ENCODE measurements at places on chromosomes 11 and 22.
A peak's percentile ranks its signal among the peaks of the same experiment; 100 is the strongest.

DNA sequence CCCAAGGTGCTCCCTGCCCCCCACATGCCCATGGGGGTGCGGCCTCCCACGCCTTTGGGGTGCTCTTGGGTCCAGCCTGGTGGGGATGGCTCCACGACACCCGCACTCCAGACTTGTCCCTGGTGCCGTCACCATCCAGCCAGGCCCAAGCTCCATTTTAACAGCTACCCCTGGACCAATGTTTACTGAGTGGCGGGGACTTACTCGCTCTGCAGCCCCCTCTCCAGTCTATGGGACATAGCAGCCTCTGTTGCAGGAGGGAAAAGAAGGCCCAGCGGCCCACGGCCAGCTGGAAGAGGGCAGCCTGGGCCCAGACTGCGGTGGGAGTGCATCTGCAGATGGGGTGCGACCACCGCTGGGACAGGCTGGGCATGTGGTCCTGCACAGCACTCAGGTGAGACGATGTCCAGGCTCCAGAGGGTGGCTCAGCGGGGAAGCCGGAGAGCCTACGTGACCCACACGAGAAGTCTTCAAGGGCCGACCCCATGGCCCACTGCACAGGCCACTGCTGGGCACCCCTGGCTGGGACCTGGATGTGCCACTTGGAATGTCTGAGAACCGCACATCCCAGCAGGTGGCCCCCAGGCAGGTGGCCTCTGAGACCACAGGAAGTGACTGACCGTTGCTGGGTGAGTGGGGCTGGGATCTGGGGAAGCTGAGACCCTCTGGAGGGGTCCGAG, 18.1 kb downstream of the IL17REL start:
- no peak for DNase-seq

DNA sequence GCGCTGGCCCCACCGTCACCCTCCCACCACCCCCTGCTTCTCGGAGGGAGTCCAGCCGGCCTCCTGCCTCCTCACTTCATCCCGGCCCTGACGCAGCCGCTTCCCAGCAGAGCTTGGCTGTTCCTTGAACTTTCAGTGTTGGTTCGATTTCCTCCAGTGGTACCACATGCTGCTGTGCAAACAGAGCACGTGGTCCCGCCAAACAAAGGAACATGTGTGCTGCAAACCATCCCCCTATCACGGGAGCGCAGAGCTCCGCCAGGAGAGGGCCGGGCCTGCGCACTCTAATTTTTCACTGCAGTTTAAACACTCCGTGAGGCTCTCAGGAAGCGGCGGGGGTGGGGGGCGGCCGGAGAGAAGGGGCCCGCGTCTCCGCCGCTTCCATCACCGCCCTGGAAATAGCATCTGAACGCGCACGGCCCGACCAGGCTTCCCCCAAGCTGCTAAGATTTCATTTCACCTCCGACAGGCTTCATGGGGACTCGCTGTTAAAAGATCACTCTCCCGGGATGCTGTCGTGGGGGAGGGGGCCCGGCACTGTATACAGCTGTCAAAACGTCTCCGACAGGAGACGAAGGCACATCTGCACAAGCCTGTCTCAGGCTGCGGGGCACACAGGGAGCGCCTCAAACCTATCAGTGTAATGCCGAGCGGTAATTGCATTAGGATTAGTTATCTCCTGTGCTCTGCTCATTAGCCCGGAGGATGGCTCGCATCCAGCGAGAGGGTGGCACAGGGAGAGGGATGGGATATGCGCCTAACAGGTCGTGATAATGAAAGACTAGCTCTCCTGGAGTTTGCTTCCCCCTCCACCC, 269.9 kb upstream of the SORL1-AS1 start:
- no peak for DNase-seq

DNA sequence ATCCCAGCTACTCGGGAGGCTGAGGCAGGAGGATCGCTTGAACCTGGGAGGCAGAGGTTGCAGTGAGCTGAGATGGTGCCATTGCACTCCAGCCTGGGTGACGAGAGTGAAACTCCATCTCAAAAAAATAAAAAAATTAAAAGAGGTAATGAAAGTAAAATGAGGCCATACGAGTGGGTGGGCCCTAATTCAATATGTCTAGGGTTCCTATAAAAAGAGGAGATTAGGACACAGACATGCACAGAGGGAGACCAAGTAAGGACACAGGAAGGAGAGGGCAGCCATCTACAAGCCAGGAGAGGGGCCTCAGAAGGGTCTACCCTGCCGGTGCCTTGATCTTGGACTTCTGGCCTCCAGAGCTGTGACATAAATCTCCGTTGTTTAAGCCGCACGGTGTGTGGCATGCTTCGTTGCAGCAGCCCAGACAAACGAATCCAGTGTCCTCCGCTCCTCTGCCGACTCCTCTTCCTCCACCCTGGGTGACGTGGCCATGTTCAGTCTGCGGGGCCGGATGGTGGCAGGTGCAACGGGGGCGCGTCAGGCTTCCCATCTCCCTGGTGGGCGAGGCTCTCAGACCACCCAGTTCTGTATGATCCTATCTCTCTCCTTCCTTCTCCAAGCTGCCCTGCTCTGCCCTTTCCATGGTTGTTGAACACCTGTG, 51.6 kb upstream of the PARVG start:
- no peak for DNase-seq

DNA sequence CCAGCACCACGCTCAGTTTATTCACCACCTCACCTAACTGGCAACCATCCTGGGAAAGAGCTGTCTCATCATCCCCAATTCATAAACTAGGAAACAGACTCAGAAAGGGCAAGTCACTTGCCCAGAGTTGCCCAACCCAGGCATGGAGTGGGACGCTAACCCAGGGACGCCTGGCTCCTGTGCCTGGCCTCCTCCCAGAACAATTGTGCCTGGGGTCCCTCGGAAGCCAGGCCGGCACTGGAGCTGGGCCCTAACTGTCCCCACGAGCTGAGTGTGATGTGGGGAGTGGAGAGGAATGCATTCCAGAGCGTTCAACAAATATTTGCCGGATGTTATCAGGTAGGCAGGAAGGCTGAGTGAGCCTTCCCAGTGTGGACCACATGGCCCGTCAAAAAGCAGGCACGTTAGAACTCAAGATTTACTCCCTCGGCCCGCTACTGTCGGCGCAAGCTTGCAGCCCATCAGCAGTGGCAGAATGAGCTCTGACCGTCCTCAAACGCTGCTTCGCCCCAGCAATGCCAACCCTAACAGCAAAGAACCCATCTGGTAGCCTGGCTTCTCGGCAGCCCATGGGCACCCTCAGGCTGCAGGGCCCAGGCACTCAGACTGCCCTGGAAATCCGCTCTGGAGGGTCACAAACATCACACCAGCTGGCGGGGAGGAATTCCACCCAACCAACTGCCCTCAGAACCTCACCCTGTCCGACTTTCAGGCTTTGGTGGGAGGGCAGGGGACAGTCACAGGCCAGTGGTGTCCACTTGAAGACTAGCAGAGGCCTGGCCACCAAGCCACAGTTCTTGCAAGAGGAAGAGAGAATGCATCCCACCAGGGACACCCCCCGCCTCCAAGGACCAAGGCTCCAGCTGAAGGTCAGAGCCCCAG, 35.6 kb downstream of the MYH9 start:
- DNase-seq, result no peak

GRCh38 chr11:94504689-94505293, 7.5 kb upstream of the C11orf97 start:
- DNase-seq, result no peak

DNA sequence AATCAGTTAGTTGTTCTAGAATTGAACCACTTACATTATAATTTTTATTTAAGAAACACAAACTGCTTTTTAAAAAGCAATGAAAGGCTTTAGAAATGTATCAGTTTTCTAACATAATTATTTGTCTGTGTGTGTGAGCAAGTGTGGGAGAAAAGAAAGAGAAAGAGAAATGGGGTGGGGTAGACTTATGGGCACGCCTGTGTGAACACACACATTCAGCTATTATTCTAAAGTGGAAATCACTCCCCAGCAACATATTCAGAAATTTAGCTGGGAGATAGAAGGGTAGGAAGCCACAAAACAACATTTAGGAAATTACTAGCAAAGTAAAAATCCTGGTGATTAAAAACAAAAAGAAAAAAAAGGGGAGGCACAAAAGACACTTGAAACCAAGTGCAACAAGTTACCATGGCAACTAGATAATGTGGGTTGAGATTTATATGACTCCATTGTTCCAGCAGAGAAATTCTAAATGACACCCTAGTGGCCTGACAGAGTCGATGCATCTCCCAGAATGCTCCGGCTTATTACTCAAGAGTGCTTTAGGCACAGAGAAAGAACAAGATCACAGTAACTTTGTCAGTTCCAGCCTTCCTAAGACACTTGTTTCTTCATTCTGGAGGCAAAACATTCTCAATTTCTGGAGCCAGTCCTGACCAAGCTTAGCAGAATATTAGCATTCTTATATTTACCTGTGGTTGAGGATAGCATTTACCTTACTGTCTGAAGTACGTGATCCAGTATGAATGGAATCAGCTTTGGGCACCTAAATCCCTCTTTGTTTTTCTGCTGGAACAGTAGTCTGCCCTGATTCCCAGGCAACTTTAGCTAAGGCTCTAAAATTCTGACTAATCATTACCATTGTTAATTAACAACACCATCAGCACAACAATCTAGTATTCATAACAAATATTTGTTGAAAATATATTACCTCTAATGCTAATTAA, 444.4 kb downstream of the DLG2 start:
- no peak for DNase-seq

- no peak for DNase-seq
These were observed 14.2 kb downstream of the AP5B1 start for GRCh38 chr11:65766535-65766934.

DNA sequence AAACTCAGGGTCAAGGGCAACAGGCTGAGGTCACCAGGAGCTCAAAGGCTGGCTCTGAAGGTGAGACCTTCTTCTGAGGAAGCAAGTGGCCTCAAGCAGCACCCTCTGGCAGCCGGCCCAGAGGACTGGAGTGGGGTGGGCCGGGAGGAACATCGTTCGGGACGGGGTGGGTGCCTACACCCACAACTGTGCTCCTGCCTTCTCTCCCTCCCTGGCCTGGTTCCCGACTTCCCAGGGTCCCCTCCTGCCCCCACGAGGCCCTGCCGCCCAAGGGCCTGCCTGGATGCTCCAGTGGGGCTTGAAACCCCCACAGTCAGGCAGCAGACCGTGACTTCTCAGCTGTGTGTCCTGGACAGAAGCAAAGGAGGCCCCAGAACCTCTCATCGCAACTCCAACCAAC, 195.7 kb downstream of the IGLL1 start:
- no peak for DNase-seq

DNA sequence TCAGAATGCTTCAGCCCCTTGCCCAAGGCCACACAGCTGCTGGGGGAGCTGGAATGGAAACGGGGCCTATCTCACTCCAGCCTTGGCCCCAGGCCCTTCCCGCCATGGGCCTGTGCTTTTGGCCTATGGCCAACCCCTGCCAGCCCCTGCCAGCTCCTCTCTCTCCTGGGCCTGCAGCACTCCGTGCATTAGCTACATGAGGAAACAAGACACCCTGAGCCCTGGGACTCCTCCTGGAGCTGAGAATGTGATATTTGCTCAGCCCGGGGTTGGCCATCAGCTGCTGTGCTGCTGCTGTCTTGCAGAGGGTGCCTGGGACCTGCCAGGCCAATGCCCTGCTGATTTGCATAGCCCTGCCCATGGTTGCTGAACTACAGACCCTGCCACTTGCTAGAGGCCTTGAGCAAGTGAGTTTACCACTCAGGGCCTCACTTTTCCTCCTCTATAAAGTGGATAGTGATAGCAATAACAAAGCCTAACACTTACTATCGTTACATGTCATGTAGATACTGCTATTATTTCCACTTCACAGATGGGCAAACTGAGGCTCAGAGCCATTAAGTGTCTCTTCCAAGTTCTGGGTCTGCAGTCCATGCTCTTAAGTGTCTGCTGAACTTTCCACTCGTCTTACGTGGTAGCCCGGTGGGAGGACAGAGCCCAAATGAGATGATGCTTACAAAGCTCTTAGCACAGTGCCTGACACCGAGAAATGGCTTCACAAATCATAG, 99.6 kb downstream of the KIAA1671 start:
- DNase-seq, result no peak

GRCh38 chr22:45974498-45974897, 2.5 kb downstream of the WNT7B start:
- no peak for DNase-seq

- DNase-seq, result peak; percentile 7
These were observed 33.0 kb downstream of the SERGEF start for GRCh38 chr11:17979770-17980371.

DNA sequence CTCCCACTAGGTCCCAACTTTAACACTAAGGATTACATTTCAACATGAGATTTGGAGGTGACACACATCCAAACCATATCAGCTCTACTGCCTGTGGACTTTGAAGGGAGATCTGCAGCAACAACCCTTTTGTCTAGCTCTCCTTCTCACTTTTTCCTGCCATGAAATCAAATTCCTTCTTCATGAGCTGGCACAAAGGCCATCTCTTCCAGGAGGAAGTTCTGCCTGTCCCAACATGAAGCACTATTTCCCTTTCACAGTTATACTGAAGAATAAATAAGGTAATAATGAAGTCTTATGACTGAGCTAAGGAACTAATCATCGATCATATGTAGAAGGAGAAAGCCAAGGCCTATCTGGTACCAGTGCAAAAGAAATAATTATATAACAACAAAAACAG, 253.5 kb upstream of the TENM4 start:
- no peak for DNase-seq

- DNase-seq, result no peak
These were observed 5.5 kb upstream of the CXCR5 start for GRCh38 chr11:118878163-118878563.

GRCh38 chr11:9708544-9708943, 44.7 kb downstream of the SWAP70 start:
- no peak for DNase-seq

DNA sequence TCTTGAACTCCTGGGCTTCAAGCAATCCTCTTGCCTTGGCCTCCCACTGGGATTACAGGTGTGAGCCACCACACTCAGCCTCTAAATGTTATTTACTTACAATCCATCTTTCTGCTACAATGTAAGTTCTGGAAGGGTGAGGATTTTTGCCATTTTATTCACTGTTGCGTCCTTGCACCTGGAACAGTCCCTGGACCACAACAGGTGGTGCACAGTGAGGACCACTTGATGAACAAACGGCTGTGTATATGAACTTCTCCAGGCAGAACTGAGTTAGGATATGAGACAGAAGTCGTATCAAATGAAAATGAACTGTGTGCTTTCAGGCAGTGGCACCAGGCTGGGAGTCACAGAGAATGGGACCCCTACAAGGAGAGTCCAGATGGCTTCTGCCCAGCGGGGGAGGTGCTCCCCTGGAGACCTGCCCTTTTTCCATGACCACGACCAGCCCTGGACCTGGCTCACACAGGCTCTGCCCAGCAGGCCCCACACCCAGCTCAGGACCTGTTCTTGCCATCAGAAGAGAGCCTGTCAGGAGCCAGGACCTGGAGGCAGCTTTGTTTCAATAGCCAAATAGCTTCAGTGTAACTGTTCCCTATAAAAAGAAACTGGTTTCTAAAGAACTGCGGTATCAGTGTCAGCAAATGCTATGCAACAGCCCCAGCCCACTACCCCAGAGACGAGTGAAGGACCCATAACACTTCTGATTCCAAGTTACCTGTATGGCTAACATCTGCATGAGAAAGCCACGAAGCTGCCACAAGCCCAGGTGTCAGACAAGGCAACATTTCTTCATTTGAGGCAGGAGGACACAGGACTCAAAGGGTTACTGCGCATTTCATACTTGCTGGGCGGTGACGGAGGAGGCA, 104.9 kb downstream of the MICAL3 start:
- DNase-seq, result no peak

- no peak for DNase-seq
These were observed 40.3 kb upstream of the AMOTL1 start for GRCh38 chr11:94727819-94728218.

GRCh38 chr11:68002575-68002937, 1.3 kb downstream of the UNC93B1 start:
- DNase-seq, result no peak

Measured in activated T-helper 1 cell treated with anti-CD3 and anti-CD28 coated beads, Interleukin-12 subunit alpha, Interleukin-12 subunit beta, Interleukin-2, Interleukin-4 antibody, amounts not matched to agents 30 ng/mL and 10 ng/mL and 1 ng/mL, durations not matched to agents 14 hours and 24 hours and 36 hours (primary cell).